B cell (primary cell): ENCODE measurements at places on chromosomes 6 and 20.
A peak's percentile ranks its signal among the peaks of the same experiment; 100 is the strongest.

- DNase-seq: no peak
These were observed 714.6 kb downstream of the CD109 start for GRCh38 chr6:74410630-74411029.

- no peak for DNase-seq
These were observed 81.0 kb downstream of the MYB start for GRCh38 chr6:135261872-135262725.

DNA sequence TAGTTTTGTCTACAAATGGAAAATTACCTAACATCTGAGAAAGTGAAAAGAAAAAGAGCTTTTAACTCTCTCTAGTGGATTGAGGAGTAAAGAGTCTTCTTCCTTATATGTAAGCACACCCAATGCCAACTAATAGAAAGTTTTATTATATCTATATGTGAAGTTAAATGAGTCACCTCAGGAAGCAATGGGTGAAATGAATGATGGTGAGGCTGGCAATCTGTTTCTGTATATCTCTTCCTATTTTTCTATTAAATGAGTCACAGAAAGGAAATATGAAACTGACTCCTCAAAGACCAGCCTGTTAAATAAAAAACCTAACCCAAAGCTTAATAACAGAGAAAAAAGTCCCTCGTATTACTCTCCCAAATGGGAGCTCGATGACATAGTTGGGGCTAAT is 71.3 kb downstream of the OTOR start:
- no peak for DNase-seq

DNA sequence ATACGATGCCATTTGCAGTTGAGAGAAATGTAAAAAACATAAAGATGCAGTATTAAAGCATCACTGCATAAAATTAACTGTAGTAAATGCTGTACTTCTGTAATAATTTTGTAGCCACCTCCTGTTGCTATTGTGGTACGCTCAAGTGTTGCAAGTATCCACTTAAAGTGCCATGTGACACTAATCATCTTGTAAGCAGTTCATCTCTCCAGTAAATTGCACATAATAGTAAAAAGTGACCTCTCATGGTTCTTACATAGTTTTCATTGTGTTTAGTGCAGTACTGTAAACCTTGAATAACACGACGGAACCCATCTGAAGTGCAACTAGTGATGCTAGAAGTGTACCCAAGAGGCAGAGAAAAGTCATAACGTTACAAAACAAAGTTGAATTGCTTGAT is 190.1 kb upstream of the VGLL2 start:
- no peak for DNase-seq

- DNase-seq: no peak
These were observed 34.9 kb downstream of the FOXC1 start for GRCh38 chr6:1644516-1645060.

GRCh38 chr20:22333885-22334545 is 250.4 kb downstream of the FOXA2 start:
- DNase-seq: peak; percentile 55

DNA sequence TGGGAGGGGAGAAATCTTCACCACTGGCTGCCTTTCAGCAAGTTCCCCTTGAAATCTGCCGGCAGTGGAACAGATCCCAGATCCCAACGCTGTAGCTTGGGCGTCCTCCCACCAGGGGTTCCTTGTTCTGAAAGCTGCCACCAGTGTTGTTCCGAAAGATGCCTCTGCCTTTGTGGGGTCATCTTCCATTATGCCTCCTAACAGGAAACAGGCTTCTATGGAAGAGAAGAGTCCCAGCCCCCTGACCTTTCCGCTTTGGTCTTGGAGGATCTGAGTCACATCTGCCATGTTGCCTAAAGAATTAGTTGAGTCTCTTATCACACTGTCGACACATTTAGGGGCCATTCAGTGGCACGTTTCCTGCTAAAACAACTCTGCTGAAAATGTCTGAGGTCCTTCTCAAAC is 57.5 kb upstream of the NFATC2 start:
- no peak for DNase-seq

- DNase-seq: no peak
These were observed 117.4 kb upstream of the FRMD1 start for GRCh38 chr6:168196385-168196860.

- DNase-seq: no peak
These were observed 6.2 kb downstream of the GDF5 start for GRCh38 chr20:35431621-35432429.

GRCh38 chr6:3023663-3024483 is 24.2 kb downstream of the NQO2 start:
- DNase-seq: peak; percentile 82

DNA sequence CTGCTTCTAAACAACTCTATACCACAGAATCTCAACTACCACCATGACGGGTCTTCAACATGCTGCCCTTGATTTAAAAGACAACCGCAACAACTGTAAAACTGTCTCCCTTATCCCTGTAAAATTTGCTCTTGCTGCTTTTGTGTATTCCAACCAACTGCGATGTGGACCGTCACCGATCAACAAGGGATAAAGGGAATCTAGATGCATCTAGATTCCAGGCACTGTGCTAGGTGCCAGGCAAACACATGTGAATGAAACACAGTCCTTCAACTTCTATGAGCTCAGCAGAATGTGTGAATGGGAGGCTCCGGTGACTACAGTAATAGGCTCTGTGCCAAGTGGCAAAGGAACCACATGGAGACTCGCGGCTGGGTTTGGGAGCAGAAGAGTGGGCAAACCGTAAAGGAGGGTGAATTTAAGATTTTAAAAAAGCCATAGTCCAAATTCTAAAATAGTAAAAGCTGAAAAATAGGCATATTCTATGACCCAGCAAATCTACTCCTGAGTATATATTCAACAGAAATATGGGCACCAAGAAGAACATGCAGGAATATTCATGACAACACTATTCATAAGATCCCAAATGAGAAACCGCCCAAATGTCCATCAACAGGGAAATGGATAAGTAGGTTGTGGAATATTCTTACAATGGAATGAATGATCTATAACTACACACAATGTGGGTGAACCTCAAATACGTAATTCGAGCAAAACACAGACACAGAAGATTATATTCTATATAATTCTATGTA is 3.7 kb upstream of the PRND start:
- DNase-seq: no peak

- DNase-seq: no peak
These were observed 330.6 kb upstream of the MARCKS start for GRCh38 chr6:113526553-113526952.

DNA sequence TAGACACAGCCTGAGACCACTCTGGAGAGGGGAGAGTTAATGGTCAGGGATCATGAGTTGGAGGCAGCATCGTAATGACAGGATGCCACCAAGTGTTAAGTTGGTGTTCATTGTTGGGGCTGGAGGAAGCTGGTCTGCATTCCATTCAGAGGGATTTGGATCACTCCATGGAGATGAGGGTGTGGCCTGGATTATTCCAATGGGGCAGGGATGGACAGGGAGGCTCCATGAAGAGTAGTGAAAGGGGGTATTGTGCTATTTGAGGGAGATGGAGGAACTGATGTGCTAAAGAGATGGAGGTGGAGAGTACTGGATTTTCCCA is 1.1 kb downstream of the SAPCD1 start:
- no peak for DNase-seq

DNA sequence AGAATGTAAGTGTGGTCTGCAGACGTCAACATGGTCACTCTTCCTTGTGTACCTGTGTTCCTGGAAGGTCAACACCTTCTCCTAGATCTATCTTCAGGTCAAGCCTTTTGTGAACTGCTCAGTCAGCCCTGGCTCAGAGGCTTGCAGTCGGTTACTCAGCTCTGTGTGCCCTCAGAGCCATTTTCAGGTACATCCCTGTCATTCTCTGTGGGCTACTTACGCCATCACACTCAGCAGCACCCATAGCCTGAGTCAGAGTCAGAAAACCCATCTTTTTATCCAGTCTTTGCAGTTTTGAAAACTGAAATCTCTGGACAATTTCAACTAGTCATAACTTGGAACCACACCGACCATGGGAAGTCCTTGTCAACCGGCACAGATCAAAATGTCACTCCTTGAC is 35.3 kb downstream of the TGM3 start:
- no peak for DNase-seq

- no peak for DNase-seq
These were observed 60.5 kb upstream of the GGTLC1 start for GRCh38 chr20:24049081-24049480.

DNA sequence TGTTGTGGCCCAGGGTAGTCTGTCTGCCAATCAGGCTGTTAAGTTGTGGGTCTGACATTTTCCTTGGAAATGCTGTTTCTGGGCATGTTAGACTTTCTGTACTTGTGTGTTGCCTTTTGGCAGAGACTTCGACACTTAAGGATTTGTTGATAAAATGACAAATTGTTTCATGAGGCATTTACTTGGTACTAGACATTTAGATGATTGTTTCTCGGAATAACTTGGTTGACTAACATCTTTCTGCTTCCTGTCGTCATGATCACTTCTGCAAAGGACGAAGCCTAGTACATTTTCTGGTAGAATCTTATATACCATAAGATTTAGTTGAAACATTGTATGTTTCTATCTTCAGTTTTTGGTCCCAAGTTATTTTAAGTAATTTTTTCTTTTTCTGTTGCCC is 34.1 kb downstream of the UTRN start:
- no peak for DNase-seq

DNA sequence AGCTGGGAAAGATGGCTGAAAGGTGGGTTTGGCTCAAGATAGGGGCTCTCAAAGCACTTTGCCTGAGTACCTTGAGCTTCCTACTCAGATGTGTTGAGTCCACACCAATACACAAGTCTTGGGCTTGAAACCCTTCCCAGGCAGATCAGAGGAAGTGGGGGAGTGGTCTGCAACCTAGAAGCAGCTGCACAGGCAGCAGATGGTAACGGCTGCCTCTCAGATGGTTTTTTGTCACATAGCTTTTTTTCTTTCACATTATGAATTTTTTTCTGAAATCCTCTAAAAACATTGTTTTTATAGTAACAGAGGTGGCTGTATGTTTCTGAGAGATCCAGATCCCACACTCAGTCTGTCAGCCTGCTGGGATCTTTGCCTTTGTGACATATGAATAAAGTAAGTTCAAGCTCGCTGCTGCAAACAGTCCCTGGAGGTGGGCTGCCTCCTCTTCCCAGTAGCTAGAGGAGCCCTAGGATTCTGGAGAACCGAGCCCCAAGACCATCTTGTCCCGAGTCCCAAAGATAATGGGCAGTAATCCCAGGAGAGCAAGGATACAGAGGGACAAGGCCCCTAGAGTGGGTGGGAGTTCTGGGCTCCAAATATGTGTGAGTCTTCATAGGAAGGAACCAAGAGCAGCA is 97.1 kb upstream of the TOP1 start:
- DNase-seq: no peak

DNA sequence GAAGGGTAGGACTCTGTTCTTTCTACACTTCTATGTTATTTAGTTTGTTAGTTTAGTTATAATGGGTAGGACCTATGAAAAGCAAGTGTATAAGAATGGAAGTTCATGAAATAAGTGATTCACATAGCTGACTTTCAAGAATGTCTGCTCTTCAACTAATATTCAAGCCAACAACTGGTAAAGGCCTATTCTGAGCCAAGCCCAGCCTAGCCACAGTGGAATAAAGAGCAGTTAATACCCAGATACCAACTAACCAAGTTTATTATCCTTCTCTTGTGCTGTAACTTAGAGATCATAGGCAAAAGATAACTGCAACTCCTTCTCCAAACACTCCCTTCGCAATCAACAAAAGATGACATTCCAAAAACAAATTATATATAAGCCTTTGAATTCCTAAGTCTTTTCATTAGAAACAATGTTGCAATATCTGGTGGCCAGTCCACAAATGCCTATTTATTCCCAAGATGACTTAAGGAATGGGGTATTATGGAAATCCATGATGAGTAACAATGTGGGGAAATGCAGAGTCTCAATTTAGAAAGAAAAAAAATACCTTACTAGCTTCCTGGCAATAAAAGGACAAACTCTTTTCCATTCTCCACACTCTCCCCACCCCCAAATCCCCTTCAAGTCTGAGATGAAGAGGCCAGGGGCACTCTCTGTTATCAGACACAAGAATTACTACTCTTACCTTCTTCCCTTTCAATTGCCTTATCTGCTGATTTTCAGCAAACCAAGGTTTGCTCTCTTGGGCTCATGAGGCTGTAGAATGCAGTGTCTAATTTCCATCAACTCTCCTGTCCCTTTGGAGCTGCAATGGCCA is 27.4 kb downstream of the BTBD9 start:
- no peak for DNase-seq

- DNase-seq: peak; percentile 74
These were observed 1.8 kb upstream of the KCNQ5 start for GRCh38 chr6:72619883-72620696.

DNA sequence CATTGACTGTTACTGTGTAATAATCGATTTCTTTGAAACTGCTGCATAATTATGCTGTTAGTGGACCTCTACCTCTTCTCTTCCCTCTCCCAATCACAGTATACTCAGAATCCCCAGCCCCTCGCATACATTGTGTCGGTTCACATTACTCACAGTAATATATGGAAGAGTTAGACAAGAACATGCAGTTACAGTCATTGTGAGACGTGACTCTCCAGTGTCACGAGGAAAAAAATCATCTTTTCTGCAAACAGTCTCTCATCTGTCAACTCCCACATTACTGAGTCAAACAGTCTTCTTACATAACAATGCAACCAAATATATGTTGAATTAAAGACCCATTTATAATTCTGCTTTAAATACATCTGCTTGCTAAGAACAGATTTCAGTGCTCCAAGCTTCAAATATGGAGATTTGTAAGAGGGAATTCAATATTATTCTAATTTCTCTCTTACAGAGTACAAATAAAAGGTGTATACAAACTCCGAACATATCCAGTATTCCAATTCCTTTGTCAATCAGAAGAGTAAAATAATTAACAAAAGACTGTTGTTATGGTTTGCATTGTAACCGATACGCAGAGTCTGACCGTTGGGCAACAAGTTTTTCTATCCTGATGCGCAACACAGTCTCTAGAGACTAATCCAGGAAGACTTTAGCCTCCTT is 113.3 kb downstream of the TMEM242 start:
- no peak for DNase-seq
